ENCODE measurements at places on chromosomes 3 and 15.

- DNase-seq, result no peak
Observed at GRCh38 chr15:77607894-77608261, 24.8 kb downstream of the LINGO1 start.

GRCh38 chr15:83207009-83207659 is 489 bp downstream of the HDGFL3 start:
- peak; percentile 5 for DNase-seq

- DNase-seq, result no peak
Observed at GRCh38 chr15:30650012-30650929, 24.3 kb downstream of the ARHGAP11B start.

DNA sequence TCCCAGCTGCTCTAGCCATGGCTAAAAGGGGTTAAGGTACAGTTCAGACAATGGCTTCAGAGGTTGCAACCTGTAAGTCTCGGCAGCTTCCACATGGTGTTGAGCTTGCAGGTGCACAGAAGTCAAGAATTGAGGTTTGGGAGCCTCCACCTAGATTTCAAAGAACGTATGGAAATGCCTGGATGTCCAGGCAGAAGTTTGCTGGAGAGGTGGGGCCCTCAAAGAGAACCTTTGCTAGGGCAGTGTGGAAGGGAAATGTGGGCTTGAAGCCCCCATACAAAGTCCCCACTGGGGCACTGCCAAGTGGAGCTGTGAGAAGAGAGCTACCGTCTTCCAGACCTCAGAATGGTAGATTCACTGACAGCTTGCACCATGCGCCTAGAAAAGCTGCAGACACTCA is 73.7 kb downstream of the STT3B start:
- DNase-seq, result no peak

DNA sequence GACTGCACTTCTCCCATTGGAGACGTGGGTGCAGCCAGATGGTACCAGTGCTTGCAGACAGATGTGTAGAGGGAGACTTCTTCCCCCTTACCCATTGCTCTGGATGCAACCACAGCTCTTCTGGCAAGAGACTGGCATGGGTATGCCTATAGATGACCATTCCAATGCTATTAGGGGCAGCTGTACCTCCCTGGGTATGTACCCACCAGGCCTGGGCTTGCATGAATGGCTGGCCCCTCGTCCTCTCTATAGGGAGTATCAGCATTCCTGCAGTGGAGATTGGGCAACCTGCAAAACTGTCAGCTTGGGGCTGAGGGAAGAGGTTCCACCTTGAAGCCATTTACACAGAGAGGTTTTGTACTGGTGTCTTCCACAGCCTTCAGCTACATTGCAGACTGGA is 57.6 kb upstream of the FXR1 start:
- no peak for DNase-seq
